AG09309 (cell line): ENCODE measurements at places on chromosomes 7 and 10.

GRCh38 chr7:1610013-1610677 lies 40.3 kb upstream of the PSMG3 start:
- DNase-seq: no peak

DNA sequence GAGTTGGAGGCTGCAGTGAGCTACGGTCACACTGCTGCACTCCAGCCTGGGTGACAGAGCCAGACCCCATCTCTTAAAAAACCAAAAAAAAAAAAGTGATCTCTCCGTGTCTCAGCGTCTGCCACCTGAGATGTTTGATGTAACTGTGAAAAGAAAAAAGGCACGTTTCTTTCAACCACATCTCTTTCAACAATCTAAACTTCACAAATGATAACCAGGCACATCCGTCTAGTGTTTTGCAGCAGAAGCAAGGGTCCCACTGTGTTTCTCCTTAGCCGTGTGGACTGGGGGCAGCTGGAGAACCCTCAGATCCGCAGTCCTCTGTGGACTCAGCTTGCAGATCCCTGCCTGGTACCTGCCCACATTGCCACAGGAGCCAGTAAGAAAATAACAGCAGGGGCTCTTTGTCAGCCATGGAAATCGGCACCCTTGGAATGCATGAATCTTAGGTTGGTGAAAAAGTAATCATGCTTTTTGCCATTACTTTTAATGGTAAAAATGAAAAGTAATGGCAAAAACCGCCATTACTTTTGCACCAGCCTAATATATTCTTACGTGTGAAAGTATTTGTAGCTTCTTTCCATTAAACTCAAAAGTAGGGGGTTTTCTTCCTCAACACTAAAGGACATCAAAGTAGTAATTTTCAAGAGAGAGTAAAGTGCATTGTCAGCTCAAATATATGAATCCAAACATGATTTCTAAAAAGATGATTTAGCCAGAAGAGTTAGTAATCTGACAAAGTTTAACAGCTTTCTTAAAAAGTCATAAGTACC lies 276.5 kb downstream of the CCDC3 start:
- DNase-seq: no peak

GRCh38 chr10:930625-931325 lies 730 bp downstream of the LARP4B start:
- DNase-seq: no peak

DNA sequence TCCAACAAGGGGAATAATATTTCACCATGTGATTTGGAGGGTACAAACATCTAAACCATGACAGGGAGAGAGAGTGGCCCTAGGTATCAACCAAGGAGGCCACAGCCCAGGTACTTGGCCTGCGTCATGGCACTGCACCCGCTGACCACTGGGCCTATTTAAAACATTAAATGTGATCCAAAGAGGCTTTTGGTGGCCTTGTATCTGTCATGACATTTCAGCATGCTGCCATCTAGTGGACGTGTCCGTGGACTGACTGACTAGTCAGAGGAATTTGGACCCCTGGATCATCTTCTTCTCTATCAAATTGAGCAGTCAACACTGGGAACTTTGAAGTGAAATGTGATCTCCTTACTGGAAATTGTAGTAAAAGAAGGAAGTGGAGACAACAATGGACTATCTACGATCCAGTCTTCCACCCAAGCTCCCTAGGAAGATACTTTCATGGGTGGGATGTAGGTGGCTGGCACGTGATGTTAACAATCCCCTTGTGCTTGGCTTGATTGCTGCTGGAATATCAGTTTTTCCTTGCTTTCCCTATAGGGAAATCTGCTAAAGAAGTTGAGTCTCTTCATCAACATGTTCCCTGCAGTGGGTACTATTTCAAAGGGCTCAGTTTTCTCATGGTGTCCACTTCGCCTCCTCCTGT lies 24.6 kb upstream of the ITGA8 start:
- DNase-seq: no peak

GRCh38 chr7:80453699-80454340 lies 58.0 kb downstream of the GNAT3 start:
- DNase-seq: no peak
